ENCODE measurements at places on chromosomes 4 and X.

GRCh38 chr4:83490876-83491450 is 6.1 kb upstream of the ABRAXAS1 start:
- DNase-seq, result no peak

DNA sequence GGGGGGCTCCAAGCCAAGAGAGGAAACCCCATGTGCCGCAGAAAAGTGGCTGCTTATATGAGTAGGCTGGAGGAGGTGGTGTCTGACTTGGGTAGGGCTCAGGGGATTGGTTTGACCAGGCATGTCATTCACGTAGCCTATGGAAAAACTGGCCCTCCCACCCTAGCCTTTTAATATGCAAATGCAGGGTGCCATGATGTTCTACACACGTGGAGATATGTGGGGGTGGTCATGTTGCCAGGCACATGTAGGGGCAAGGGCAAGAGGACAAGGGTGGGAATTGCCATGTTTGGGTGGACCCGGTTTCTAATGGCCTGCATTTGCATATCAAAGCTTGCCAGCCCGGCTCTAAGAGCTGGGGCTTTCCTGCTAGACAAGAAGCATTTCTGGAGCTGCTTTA is 86.9 kb upstream of the SHISA3 start:
- DNase-seq, result no peak

DNA sequence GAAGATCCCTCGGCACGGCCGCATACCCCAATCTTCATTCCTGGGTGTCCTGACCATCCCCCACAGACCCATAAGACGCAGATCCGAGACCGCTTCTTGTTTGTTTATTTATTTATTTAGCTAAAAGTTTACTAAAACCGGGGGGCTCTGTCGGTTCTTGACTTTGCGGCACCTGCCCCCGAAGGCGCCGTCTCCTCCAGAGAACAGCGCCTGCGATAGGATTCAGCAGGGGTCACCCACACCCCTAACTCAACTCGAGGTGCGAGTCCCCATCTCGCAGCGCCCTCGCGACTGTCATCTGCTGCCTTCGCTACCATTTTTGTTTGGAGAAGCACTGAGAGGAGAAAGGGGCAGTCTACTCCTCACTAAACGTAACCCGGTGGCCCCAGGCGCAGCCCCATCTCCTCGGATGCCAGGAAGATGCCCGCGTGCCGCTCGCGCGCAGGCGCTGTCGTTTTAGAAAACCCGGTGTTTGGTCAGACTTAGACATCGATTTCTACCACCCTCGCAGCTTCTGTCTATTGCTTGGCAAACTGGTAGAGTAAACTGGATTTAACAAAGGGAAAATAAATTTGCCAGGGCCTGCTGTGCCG is 18.9 kb upstream of the GPR101 start:
- DNase-seq, result no peak

DNA sequence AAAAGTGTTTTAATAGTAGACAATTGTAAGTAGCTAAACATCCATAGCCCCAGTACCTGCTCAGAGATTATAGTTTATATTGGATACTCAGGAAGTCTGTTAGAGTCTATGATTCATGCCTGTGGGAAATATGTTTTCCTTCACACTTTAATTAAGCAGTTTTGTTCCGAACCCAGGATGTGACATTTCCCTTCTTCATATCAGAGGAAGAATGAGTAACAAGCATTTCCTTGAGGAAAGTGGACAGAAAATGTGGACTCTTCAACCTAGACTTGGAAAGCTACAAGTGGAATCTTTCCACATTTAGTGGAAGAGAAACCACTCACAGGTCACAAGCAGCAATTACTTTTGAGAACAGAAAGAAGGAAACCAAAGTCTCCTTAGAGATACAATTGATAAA is 419.4 kb downstream of the C4orf33 start:
- no peak for DNase-seq

GRCh38 chrX:128928636-128929035 is 594.7 kb downstream of the SMARCA1 start:
- DNase-seq, result no peak

GRCh38 chrX:123236859-123237258 is 52.8 kb downstream of the GRIA3 start:
- no peak for DNase-seq

GRCh38 chrX:53445977-53446376 is 11.8 kb upstream of the HSD17B10 start:
- no peak for DNase-seq

DNA sequence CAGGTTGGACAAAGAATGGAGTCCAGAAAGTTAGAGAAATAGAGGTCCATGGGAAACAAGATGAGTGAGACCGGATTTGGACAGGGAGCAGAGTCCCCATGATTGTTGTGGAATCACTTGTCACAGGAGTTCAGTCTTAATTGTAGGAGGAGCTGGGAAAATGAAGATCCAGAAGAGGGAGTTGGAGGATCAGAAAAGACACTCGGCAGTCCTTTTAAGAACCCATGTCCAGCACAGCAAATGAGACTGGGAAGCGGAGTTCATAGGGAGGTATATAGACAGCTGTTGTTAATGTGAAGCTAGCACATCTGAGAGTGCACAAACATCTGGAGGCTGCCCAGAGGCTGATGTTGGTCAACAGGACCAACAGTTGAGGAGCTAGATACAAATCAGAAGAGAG is 111.4 kb upstream of the RXFP1 start:
- peak; percentile 3 for DNase-seq

DNA sequence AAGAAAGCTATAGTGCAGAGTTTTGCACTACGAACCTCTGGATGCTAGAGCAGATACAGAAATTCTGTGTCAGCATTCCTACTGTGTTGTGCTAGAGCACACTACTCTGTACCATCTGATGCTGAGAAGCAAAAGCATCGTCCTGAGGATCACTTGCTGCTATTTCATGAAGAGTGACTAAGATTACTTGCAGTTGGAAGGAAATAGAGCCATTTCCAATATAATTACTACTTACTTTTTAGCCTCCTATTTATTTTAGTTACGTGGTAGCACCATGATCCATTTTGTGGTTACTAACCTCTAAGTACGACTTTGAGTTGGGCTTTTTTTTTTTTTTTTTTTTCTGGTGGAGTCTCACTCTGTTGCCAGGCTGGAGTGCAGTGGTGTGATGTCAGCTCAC is 226.7 kb downstream of the PALLD start:
- no peak for DNase-seq

- DNase-seq, result no peak
These were observed 12.1 kb downstream of the HHIP start for GRCh38 chr4:144658015-144658567.

DNA sequence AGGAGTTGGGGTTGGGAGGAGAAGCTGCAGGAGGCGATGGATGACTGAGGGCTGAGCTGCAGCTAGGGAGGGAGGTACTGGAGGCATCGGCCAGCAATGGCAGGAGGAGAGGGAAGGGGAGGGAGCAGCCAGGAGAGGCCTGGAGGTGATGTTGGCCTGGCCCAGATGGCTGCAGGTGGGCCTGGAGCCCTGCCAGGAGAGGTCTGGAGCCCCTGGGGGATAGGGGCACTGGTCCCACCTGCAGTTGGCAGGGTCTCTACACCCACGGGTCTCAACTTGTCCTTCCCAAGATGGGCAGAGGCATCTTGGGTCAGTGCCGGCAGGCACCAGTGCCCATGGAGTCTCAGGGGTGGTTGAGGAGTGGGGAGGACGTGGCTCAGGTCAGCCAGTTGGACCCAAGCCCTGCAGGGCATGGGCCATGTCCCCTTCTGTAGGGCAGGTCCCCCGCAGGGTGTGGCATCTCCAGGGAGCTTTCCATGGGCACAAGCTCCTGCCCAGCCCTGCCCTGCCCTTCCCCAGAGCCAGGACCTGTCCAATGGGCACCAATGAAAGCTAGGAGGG is 2.7 kb upstream of the MXD4 start:
- DNase-seq, result no peak

- DNase-seq, result no peak
These were observed 18.0 kb upstream of the MND1 start for GRCh38 chr4:153326513-153326912.

- no peak for DNase-seq
These were observed 46.0 kb downstream of the REPS2 start for GRCh38 chrX:16992445-16992844.

DNA sequence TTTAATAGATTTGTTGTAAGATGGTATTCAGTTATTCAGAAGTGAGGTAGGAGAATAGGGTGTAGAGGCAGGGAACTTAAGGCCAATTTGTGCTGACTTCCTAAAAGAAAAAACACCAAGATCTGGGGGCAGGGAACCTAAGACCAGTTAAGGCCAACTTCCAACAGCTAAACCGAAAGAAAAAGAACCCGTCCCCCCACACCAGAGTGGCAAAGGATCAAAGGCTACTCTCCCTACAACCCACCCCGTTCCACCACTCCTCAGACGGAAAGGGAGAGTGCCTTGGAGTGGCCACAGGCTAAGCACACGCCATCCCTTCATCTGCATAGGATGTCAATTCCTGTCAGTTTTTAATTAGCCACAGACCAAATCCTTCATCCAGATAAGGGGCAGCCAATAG is 3.7 kb upstream of the ZNF718 start:
- DNase-seq, result no peak

GRCh38 chrX:53695946-53696549 is 9.5 kb upstream of the HUWE1 start:
- no peak for DNase-seq

DNA sequence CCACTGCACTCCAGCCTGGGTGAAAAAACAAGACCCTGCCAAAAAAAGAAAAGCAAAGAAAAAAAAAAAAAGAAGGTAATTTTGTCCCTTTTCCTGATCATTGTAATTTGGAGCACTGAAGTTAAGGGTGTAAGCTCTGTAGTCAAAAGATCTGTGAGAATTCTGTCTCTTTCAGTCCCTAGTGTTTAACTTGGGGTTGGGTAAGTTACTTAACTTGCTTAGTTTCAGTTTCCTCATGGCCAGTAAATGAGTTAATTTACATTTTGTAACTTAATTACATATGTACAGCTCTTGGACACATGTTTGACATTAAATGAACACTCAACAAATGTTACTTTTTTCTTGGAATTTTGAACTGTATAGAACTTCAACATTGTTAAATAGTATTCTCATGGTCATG is 10.9 kb upstream of the UBE2K start:
- no peak for DNase-seq

All from GM04504 (cell line).